ENCODE measurements at places on chromosomes 2 and 18.

- DNase-seq, result no peak
Observed at GRCh38 chr2:226891780-226892590, 56.1 kb downstream of the RHBDD1 start.

DNA sequence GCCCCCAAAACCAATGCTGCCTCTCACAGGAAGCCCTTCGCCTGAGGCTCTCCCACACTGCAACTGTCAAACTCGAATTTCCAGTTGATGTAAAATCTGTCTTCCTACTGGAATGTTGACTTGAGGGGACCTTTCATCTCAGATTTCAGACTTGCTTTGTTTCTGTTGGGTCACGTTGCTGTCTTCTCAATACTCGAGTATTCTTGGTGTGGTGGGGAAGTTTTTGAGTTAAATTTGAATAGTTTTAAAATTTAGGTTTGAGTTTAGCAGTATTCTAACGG, 50.8 kb downstream of the AGAP1 start:
- no peak for DNase-seq

DNA sequence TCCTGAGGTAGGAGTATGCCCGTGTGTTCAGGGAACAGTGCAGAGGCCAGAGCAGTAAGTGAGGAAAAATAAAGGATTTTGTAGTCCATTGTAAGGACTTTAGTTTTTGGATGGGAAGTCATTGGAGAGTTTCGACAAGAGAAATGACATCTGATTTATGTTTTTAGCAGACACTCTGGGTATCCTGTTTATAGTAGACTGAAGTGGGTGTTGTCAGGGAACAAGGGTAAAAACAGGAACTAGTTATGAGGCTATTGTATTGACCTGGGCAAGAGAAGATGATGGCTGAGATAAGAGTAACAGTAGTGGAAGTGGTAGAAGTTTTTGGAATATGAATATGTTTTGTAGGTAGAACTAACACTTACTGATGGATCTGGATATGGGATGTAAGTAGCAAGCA, 59.8 kb downstream of the GTF2A1L start:
- DNase-seq, result no peak

DNA sequence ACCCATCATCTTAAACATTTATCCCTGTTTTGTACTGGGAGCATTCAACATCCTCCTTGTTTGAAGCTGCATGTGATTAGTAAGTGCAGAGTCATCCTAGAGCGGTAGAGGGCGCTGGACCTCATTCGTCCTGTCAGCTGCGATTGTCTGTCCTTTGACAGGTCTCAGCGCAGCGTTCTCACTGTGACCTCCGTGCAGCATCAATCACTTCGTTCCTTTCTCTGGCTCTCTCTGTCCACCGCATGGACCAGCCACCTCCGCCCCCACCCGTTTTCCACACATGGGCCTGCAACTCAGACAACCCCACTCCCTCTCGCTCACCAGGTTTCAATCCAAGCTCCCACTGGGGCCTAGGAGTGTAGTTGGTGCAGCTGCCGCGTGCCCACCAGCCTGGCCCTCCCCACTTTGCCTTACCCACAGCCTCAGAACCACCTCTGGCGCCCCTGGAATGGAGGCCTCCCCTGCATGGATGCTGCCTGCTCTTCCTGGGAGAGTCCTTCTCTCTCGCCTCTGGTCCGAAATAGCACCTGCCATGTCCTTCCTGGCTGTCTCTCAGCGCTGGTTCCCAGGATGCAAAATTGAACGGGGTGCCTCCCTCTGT, 90.5 kb downstream of the NDUFA10 start:
- peak; percentile 42 for DNase-seq

GRCh38 chr18:57469884-57470283, 34.7 kb downstream of the ONECUT2 start:
- DNase-seq, result no peak

GRCh38 chr2:84040281-84040680, 418.8 kb downstream of the SUCLG1 start:
- DNase-seq, result no peak

DNA sequence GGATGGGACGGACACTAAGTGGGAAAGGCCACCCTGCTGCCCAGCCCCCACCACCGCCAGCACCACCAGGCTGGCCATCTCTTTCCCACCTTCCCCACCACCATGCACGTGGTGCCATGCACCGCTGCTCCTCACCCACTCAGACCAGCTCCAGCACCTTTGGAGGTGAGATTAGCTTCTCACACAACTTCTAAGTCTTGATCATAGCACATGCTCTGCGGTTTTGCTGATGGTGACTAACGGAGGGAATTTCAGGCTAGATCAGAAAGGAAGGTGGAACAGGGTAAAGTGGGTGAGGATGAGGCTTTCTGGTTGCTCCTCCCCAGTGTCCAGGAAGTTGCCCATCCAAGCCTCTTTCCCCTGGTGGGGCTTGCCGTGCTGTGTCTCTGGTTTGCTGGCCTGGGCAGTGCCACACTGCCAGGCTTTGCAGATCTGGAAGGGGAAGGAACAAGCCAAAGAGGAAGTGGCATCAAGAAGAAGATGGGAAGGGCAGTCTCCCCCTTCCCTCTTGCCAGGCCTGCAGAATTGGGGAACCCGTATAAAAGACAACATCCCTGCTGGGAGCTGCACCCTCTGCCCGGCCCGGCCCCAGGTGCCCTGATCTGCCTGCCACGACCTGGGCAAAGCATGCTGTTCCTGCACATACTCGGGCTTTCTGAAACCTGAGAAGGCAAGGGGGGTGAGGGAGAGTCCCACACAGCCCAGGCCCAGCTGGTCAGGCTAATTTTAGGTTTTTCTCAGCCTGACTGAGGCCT, 44.3 kb upstream of the CAB39 start:
- DNase-seq, result no peak

DNA sequence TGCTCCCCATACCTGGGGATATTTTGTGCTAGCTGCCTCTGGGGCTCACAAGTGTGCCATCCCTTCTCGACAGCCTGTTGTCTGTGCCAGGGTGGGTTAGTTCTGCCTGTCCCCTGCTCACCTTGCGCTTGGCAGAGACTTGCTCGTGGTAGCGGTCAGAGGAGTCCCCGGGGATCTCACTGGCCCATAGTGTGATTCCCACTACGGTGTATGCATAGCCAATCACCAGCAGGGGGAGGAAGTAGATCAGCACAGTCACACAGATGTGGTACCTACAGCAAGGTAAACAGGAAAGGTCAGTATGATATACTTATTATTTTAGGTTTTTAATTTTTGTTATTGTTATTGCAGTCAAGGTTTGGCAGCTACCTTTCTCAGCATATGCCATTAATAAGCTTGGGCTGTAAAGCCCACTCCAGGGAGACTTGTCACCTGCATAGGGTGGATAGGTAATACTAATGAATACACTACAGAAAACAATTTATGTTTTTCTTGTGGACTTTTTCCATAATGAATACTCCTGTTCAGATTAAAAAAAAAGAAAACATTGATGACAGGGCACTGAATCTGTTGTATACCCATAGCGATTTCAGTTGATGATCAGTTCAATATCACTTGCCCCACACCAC, 95.2 kb downstream of the POLE4 start:
- peak; percentile 86 for DNase-seq

GRCh38 chr2:17615728-17616351, 75.3 kb downstream of the VSNL1 start:
- DNase-seq, result no peak

DNA sequence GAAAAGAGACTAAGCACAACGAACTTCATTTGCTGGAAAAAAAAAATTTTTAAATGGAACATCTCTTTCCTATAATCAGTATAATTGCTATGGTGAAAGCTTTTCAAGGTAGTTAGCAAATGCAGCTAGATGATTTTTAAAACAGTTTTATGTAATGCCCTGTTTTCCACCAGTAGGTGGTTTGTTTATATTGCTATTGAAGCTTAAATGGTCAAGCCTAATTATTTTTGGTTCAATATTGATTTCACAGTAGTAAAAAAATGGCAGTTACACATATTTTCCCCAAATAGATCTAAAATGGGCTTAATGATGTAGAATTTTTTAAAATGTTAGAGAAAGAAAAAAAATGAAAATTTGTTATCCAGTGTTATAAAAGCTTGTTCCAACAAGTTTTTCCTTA, 70.2 kb downstream of the CDH19 start:
- DNase-seq, result no peak

GRCh38 chr2:118469103-118469502, 378.3 kb downstream of the EN1 start:
- no peak for DNase-seq

DNA sequence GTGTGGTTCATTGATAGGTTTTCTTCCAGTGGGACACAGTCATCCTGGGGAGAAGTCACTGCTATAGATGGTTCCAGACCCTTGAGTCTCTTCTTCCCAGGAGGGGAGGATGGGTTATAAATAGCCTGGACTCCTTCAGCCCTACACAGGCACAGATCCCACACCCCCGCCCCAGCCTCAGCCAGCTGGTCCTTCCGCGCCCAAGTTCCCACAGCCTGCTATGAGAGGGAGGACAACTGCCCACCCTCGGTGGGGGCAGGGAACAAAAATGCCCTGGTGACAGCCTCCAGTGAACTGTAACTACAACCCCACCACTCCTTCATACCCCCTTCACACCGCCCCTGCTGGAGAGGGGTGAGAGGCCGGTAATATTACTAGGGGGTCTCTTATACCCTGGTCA, 3.2 kb downstream of the ZBTB7C start:
- DNase-seq, result no peak

- DNase-seq, result no peak
Observed at GRCh38 chr2:225773148-225773547, 373.6 kb downstream of the NYAP2 start.

DNA sequence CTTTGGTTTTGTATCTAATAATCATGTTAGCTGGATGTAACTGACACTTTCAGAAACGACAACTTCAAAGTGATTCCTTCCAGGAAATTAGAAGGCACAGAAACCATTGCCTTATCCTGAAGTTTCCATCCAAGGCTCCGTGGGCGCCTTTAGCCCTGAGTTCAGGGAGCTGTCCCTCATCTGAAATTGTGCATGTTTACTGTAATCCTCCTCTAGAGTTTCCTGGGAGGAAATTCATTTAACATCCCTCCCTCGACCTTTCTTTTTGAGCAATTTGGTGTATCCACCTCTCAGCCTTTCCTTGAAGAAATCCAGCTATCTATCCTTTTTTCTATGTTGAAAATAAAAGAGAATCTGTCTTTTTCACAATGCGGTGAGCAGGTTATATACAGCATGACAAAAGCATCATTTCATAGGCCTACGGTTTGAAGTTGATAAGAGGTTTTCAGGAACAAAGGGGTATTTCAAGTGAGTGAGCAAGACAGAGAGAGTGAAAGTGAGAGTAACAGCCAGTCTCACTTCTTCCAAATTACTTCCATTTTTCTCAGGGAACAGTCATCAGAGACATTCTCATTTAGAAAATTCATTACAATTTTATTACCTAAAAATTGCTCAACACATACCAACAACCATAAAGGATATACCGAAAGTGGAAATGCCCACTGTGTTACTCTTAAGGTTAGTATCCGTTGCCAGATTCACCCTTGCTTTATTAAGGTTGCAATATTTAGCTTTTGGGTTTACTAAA, 167.3 kb downstream of the MREG start:
- no peak for DNase-seq
